ENCODE measurements at places on chromosomes 3 and 15.

- DNase-seq = no peak
Observed at GRCh38 chr3:191441687-191442086, 19.3 kb upstream of the PYDC2 start.

DNA sequence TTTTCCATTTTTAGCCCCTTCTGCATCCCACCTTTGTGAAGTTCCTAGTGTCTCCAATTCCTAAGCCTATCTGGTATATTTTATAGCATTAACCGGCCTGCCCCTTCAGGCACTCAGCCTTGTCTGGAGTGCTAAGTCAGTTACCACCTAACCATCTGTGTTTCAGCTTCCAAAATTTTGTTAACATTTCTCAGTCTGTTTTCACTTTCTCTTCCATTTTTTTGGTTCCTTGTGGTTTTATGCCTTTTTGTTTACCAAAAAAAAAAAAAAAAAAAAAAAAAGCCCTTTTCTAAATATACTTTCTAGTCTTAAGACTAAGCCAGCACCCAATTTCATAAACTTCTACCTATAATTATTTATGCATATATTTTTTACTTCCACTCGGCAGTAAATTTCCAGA is 92.4 kb downstream of the CSNK1G1 start:
- DNase-seq = no peak

DNA sequence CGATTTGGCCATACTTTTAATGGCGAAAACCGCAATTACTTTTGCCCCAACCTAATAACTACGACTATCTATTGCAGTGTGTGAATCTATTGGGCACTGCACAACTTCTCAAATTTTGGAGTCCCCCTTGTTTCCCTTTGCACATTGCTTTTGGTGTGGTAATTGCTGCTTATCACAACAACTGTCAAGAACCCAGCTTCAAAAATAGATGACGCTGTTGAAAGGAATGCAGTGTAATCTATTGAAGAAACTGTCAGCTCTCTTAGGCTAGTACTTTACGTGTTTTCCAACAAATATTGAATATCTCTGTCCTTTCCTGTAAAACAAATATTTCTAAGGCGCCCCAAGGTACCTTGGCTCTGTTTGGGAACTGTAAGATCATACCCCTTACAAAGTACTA is 222.8 kb upstream of the UBE2E2 start:
- DNase-seq = no peak

- DNase-seq = no peak
Observed at GRCh38 chr3:64207289-64208080, 17.8 kb downstream of the PRICKLE2 start.

GRCh38 chr3:46925585-46925934 is 48.0 kb downstream of the PTH1R start:
- no peak for DNase-seq

GRCh38 chr15:31019986-31020385 is 28.6 kb upstream of the MTMR10 start:
- no peak for DNase-seq

GRCh38 chr15:39785139-39785538 is 2.5 kb upstream of the FSIP1 start:
- DNase-seq = no peak

DNA sequence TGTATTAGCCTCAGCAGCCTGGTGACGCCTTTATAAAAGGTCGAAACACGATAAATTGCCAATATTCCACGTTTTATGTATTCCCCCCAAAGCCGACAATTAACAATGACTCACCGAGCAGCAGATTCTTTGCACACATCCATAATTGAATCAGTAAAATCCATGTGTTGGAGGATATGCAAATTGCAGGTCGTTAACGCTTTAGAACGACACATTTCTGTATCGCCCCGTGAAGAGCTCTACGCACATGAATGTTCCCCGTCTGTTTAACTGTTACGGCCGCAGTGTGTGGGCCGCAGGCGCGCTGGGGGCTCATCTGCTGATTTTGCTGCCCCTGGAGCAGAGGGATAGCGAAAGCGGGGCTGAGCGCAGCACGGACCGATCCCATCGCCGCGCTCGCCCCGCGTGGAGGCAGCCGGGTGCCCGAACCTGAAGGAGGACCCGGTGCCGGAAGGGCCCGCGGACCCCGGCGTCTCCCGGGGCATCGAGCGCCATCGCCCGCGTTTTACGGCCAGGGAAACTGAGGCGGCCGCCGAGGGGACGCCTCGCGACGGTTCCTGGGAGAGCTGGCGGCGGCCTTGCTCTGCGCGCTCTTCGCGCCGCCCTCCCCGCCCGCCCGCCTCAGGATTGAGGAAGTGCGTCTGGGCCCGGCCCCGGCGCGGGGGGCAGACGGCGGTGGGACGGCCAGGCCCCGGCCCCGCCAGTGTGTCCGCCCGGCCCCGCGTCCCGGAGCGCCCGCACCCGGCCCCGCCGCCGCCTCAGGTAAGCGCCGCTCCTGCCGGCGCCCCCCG is at the start of gene LRRK1:
LRRK1 (plus strand) TSS at position 668 of the 791 bp plus-strand sequence. CDS start 5,276 bp downstream, outside the sequence.
- DNase-seq = peak; percentile 29

DNA sequence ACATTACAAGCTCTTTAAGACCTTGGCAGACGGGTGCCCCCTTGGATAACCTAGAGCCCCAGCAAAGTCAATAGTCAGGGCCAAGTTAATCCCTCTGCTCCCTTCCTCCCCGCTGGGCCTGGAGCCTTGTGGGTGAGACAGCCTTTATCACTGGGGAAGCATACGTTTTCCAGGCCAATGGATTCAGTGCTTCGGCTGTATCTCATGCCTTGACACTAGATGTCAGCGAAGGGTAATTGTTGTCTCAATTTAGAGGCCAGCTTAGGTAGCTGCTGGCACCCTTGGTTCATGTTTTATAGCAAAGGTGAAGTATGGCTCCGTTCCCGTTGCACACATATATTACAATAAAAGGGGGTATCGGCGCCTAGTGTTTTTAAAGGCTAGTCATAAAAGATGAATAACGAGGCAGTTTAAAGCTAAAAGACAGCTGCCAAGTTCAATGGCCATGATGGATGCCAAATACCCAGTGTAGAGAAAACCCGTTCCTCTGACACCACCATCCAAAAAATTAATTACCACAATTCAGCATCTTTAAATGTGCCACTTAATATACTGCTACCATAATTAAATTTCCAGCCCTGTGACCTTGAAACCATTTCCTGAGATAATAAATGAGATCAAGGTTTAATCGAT is 52.3 kb upstream of the BNIP2 start:
- no peak for DNase-seq

DNA sequence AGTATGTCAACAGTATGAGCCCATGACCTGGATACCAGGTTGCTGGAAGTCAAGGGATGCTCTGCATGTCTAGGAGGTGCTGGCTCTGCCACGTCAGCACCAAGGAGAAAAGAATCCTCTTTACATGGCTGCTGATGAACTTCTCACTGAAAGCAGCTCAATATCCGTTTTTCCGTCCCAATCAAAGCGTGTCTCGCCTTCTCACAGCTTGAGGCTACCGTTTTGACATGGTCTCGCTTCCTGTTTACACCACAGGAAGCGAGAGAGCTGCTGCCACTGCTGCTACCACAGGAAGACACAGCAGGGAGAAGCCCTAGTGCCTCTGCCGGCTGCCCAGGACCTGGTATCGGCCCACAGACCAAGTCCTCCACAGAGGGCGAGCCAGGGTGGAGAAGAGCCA is 27.3 kb downstream of the STARD5 start:
- peak; percentile 82 for DNase-seq

- DNase-seq = peak; percentile 78
Observed at GRCh38 chr15:44666210-44667038, 3.0 kb upstream of the SPG11 start.

DNA sequence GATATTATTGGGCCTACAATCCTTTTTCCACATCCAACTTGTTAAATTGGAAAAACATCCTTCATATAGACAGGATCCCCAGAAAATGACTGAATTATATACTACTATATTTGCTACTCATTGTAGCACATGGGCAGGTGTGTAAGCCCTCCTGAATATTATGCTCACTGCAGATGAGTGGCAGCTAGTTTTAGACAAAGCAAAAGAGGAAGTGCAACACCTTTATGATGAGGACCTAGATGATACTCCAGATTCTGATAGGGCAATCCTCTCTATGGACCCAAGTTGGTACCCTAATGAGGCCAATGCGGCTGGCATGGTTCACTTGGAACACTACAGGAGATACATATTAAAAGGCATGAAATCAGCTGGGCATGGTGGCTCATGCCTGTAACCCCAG is 119.1 kb upstream of the PLCL2 start:
- no peak for DNase-seq

DNA sequence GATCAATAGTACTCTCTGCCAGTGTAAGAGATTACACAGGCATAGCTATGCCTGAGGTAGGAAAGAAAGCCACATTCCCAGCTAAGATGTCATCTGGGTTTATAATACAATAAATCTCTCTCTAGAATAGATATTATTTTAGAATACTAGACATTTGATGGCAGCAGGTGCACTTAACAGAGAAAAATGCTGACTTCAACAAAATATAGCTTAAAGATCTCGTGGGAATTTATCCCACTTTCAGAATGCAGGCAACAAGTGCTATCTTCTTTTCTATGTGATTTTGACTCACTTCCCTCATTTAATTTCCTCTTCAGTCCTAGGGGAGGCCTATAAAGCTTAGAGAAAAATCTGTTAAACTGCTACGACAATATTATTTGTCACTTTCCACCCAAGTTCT is 60.9 kb upstream of the FSIP1 start:
- DNase-seq = no peak

- peak; percentile 56 for DNase-seq
Observed at GRCh38 chr3:159929171-159930141, 59.2 kb upstream of the IL12A start.

- DNase-seq = peak; percentile 35
Observed at GRCh38 chr3:39136533-39137434, 16.6 kb downstream of the CSRNP1 start.

DNA sequence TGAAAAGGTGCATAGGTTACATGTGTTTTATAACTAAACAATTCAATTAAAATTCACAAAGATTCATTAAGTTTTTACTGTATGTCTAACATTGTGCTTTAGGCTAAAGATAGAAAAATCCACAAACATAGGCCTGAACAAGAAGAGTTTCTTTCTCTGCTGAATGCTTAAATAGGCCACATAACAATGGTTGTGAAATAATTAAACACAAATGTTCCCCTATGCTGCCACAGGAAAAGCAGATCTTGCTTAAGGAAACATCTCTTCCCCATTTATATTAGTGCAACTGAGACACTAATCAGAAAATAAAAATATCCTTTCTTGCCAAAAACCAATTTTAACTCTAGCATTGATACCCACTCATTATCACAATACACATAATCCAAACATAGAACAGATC is 725.4 kb upstream of the DPPA4 start:
- no peak for DNase-seq

DNA sequence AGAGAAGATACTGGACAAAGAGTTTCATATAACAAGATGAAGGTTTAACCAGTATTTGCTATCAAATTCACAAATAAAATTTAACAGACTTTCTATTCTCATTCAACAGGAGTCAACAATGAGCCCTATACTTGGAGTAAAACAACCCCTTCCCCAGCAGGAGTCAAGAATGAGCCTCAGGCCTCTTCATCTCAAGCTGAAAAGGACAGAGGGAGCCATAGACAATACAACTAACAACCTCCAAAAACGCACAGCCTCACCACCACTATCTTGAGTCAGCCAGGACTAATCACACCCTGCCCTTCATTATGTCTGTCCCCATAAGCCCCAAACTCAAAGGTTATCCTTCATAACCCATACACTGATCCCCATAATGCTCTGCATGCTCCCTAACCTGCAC is 36.4 kb downstream of the ETFA start:
- no peak for DNase-seq

DNA sequence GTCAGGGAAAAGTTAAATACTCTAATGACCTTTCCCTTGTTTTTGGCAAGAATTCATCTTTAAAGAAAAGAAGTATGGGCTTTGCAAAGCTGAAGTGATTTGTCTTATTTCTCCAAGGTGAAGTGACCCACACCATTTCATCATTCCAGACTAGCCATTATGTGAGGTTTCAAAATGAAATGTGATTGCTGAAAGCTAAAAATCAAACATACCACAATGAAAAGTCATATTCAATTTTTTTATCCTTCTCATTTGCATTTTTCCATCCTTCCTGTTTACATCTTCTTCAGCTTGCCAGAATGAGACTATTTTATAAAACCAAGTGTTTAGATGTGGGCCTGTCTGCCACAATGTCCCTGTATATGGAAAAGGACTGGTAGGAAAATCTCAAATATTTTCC is 142.3 kb upstream of the STRIT1 start:
- no peak for DNase-seq

- no peak for DNase-seq
Observed at GRCh38 chr3:151900460-151900859, 27.0 kb downstream of the SUCNR1 start.

DNA sequence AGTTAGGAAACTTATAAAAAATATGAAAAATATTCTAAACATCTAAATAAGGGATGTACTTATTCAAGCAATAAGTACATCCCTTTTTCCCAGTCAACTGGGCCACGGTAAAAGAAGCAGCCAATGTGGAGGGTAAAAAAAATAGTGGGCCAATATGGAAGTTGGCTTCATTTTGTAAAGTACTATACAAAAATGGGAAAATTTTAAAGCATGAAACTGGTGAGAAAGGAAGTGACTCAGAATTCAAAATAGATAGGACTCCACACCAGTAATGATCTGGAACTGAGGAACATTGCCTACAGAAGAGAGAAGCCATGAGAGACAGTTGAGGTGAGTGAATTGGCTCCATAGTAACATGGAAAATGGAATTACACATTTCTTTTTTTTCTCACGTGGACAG is 108.9 kb downstream of the FNDC3B start:
- no peak for DNase-seq

DNA sequence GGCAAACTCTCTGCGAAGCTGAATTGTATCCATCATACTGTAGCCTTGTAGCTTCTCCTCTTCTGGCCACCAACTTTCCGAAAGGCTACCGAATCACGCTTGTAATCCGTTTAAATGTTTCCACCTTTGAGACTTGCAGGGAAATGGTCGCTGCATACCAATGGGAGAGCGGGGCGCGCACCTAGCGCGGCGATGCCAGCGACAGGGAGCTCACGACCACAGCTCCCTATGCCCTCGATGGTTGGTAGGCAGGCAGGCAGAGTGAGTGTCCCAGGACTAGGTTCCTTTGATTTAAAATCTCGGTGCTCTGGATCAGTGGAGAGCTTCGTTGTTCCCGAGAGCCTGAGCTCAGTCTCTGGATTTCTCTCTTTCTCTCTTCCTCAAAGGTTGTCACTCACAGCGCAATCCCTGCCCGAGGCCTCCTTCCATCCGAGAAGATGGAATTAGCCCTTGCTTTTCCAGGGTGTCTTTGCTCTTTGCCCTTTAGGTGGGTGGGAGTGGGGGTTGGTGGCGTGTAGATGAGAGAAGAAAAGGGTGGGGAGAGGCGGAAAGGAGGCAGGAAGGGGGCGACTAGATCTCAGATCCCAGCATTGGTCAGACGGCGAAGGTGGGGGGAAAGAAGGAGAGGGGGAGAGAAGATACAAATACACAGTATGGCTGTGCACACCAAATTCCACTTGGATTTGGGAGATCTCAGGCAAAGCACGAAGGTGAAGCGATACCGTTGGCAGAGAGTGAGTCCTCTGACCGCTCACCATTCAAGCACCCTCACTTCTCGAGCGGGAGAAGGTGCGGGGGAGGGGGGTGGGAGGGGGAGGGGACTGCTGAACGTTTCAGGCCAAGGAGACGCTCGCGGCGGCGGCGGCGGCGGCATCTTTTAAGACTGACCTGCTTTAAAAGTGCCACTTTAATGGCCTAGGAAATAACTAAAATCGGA is at the start of gene SLITRK3:
SLITRK3 (minus strand) TSS at position 745 of the 937 bp plus-strand sequence. CDS start 5,554 bp downstream, outside the sequence.
- DNase-seq = no peak

GRCh38 chr3:115580566-115580965 is 42.7 kb upstream of the GAP43 start:
- no peak for DNase-seq

Data from CD4-positive, alpha-beta T cell treated with Interferon alpha-2 for 1 hour (primary cell).